Activated T-helper 1 cell treated with anti-CD3 and anti-CD28 coated beads, Interleukin-12 subunit alpha, Interleukin-12 subunit beta, Interleukin-2, Interleukin-4 antibody, amounts not matched to agents 30 ng/mL and 10 ng/mL and 1 ng/mL, durations not matched to agents 14 hours and 24 hours and 36 hours (primary cell): ENCODE measurements at places on chromosomes 6 and 20. TPM values are rescaled to one million over a fixed set of nuclear protein-coding genes. Genes with fewer than 3 reads are reported as not detected.
A peak's percentile ranks its signal among the peaks of the same experiment; 100 is the strongest.

The BPIFB2 gene
- total RNA-seq = not detected in 2 replicates

- no peaks in the 10 kb centered on the region for H3K27me3 ChIP-seq
- no peak overlapping the region for H3K4me3 ChIP-seq
- H3K4me1 ChIP-seq = no peaks in the 10 kb centered on the region
- no peak overlapping the region for H3K27ac ChIP-seq
- H3K36me3 ChIP-seq = no peaks in the 10 kb centered on the region
- no peak for DNase-seq
These were observed 252.9 kb downstream of the TPBG start for GRCh38 chr6:82616386-82617028.

- H3K4me1 ChIP-seq = no peaks in the 10 kb centered on the region
- no peak overlapping the region for H3K4me3 ChIP-seq
- no peaks in the 10 kb centered on the region for H3K36me3 ChIP-seq
- peaks cover 65% of the 10 kb centered on the region for H3K27me3 ChIP-seq
- H3K27ac ChIP-seq = peak overlapping the region; percentile 21
These were observed 17.7 kb downstream of the POM121L2 start for GRCh38 chr6:27294409-27294808.

- H3K4me1 ChIP-seq = no peaks in the 10 kb centered on the region
- H3K27me3 ChIP-seq = no peaks in the 10 kb centered on the region
- no peak for DNase-seq
- no peak overlapping the region for H3K27ac ChIP-seq
These were observed 232.3 kb downstream of the COL12A1 start for GRCh38 chr6:74973591-74973990.
